ENCODE measurements at places on chromosomes 16 and 17.

GRCh38 chr17:81720267-81721071 lies 8.4 kb downstream of the SLC25A10 start:
- no peak overlapping the region for H3K27ac ChIP-seq
- no peaks in the 10 kb centered on the region for H3K27me3 ChIP-seq
- no peak for DNase-seq
- no peak overlapping the region for H3K4me3 ChIP-seq
- peaks cover 14% of the 10 kb centered on the region for H3K36me3 ChIP-seq

- no peak overlapping the region for H3K27ac ChIP-seq
- DNase-seq, result no peak
- H3K36me3 ChIP-seq, result peaks cover 11% of the 10 kb centered on the region
- H3K4me3 ChIP-seq, result no peak overlapping the region
- H3K27me3 ChIP-seq, result no peaks in the 10 kb centered on the region
Measured at GRCh38 chr16:53846971-53847370, 143.0 kb downstream of the FTO start.

- H3K27ac ChIP-seq, result no peak overlapping the region
- H3K36me3 ChIP-seq, result peaks cover 6% of the 10 kb centered on the region
- peaks cover 22% of the 10 kb centered on the region for H3K4me1 ChIP-seq
- DNase-seq, result no peak
- H3K27me3 ChIP-seq, result no peaks in the 10 kb centered on the region
Measured at GRCh38 chr17:45368651-45369050, 51.8 kb upstream of the MAP3K14 start.

GRCh38 chr16:89957216-89957785 lies 8.7 kb downstream of the DEF8 start:
- DNase-seq, result no peak
- no peak overlapping the region for H3K27ac ChIP-seq
- H3K36me3 ChIP-seq, result peaks cover 32% of the 10 kb centered on the region
- no peaks in the 10 kb centered on the region for H3K4me1 ChIP-seq
- H3K4me3 ChIP-seq, result no peak overlapping the region

GRCh38 chr17:7807206-7807605 lies 26.8 kb upstream of the KDM6B start:
- H3K27me3 ChIP-seq, result no peaks in the 10 kb centered on the region
- no peak for DNase-seq
- peaks cover 26% of the 10 kb centered on the region for H3K4me1 ChIP-seq
- no peak overlapping the region for H3K4me3 ChIP-seq
- H3K36me3 ChIP-seq, result no peaks in the 10 kb centered on the region
- no peak overlapping the region for H3K27ac ChIP-seq

- peaks cover 17% of the 10 kb centered on the region for H3K4me1 ChIP-seq
- DNase-seq, result no peak
- H3K36me3 ChIP-seq, result no peaks in the 10 kb centered on the region
Measured at GRCh38 chr17:65985571-65985970, 206.4 kb downstream of the CEP112 start.

DNA sequence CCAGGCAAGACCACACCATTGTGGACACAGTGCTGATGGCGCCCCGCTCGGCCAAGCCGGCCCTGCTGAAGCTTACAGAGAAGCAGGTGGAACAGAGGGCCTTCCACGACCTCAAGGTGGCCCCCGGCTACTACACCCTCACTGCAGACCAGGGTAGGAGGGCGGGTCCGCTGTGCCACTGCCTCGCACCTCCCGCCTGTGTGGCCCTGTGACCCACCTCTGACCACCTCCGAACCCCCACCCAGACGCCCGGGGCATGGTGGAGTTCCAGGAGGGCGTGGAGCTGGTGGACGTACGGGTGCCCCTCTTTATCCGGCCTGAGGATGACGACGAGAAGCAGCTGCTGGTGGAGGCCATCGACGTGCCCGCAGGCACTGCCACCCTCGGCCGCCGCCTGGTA lies 21.1 kb downstream of the ITGB4 start:
- H3K36me3 ChIP-seq, result peaks cover 94% of the 10 kb centered on the region
- no peak overlapping the region for H3K27ac ChIP-seq
- peaks cover 5% of the 10 kb centered on the region for H3K4me1 ChIP-seq
- DNase-seq, result no peak
- H3K27me3 ChIP-seq, result no peaks in the 10 kb centered on the region

- no peak overlapping the region for H3K27ac ChIP-seq
- DNase-seq, result no peak
- H3K4me1 ChIP-seq, result peaks cover 6% of the 10 kb centered on the region
- H3K36me3 ChIP-seq, result peaks cover 30% of the 10 kb centered on the region
Measured at GRCh38 chr17:79974566-79975497, 60.8 kb downstream of the TBC1D16 start.

DNA sequence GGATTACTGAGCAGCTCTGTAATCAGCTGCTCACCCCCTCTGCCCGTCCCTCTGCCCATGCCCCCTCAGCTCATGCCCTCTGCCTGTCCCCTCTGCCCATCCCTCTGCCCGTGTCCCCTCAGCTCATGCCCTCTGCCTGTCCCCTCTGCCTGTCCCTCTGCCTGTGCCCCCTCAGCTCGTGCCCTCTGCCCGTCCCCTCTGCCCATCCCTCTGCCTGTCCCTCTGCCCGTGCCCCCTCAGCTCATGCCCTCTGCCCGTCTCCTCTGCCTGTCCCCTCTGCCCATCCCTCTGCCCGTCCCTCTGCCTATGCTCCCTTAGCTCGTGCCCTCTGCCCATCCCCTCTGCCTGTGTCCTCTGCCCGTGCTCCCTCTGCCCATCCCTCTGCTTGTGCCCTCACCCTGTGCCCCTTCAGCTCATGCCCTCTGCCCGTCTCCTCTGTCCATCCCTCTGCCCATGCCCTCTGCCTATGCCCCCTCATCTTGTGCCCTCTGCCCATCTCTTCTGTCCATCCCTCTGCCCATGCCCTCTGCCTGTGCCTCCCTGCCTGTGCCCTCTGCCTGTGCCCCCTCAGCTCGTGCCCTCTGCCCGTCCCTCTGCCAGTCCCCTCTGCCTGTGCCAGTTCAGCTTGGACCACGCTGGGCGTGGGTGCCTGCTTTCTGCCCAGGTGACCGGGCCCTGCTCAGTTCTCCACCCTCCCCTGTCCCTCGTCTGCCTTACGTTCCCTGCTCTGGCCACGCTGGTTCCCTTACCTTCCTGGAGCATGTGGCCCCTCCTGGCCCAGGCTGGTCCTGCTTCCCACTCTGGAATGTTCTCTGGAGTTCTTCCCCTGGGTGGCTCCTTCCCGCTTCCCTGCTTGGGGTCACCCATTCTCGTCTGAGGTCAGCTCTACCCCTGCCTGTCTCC lies 97.6 kb downstream of the NPIPB11 start:
- no peak overlapping the region for H3K4me3 ChIP-seq
- H3K27me3 ChIP-seq, result no peaks in the 10 kb centered on the region
- no peak overlapping the region for H3K27ac ChIP-seq
- DNase-seq, result no peak
- H3K36me3 ChIP-seq, result no peaks in the 10 kb centered on the region

DNA sequence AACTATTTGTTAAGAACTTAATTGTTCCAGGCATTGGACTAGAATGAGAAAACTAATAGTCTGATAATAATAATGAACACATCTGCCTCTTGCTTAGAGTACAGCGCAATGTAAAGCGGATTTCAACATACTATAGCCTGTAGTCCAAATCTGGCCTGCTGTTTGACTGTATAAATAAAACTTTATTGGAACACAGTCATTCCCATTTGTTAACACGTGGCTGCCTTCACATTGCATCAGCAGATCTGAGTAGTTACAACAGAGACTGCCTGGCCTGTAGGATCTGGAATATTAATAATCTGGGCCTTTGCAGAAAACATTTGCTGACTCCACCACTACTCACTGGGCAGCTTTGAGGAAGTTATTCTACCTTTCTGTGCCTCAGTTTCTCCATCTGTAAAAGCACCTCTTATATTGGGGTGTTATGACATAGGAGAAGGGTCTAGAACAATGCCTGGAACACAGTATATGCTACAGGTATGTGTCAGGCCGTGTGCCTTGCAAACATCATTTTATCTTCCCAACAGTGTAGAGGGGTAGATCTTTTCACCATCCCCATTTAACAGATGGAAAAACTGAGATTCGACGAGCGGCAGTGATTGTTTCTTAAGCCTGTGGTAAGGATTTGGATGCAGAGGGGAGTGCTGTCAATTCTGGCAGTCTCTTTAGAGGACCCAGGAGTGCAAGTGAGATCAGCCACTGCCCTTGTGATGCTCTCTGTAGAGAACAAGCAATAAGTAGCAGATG lies 22.2 kb downstream of the PDILT start:
- DNase-seq, result no peak
- peaks cover 36% of the 10 kb centered on the region for H3K27me3 ChIP-seq
- no peak overlapping the region for H3K27ac ChIP-seq
- no peaks in the 10 kb centered on the region for H3K4me1 ChIP-seq
- H3K36me3 ChIP-seq, result no peaks in the 10 kb centered on the region
- H3K4me3 ChIP-seq, result no peak overlapping the region

GRCh38 chr16:47713225-47713595 lies 252.1 kb downstream of the PHKB start:
- peak; percentile 73 for DNase-seq
- H3K4me3 ChIP-seq, result no peak overlapping the region
- H3K27ac ChIP-seq, result peak overlapping the region; percentile 74
- peaks cover 26% of the 10 kb centered on the region for H3K4me1 ChIP-seq

DNA sequence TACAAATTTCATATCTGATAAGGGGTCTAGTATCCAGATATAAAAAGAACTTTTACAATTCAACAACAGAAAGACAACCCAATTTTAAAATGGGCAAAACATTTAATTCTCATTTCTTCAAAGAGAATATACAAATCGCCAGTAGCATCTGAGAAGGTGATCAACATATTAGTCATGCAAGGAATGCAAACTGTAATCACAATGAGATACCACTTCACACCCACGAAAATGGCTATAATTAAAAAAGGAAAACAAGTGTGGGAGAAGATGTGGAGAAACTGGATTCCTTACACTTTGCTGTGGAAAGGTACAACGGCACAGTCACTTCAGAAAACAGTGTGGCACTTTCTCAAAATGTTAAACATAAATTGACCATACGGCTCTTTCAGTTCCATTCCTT lies 168.2 kb downstream of the VPS53 start:
- H3K4me1 ChIP-seq, result peaks cover 6% of the 10 kb centered on the region
- H3K36me3 ChIP-seq, result peaks cover 13% of the 10 kb centered on the region
- H3K27ac ChIP-seq, result no peak overlapping the region
- H3K27me3 ChIP-seq, result no peaks in the 10 kb centered on the region
- no peak overlapping the region for H3K4me3 ChIP-seq

GRCh38 chr17:38606646-38607611 lies 1.2 kb upstream of the SRCIN1 start:
- peaks cover 40% of the 10 kb centered on the region for H3K27me3 ChIP-seq
- H3K4me1 ChIP-seq, result no peaks in the 10 kb centered on the region
- DNase-seq, result no peak
- peak overlapping the region; percentile 66 for H3K4me3 ChIP-seq

Measured in MCF 10A (cell line).